ENCODE measurements at places on chromosomes 11 and 22.

DNA sequence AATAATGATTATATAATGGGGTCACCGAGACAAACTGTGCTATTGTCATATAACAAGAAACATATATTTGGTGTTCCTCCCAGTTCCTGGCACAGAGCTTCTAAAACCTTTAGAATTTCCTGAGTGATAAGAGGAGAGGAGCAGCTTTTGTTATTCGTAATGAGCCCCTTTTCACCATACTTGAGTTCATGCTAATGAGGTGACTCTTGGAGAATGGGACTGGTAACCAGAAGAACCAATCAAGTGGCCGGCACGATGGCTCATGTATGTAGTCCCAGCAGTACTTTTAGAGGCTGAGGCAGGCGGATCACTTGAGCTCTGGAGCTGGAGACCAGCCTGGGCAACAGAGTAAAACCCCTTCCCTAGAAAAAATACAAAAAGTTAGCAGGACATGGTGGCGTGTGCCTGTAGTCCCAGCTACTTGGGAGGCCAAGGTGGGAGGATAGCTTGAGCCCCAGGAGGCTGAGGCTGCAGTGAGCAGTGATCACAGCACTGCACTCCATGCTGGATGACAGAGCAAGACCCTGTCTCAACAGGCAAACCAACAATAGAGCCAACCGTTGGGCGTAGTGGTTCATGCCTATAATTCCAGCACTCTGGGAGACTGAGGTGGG lies 62.7 kb upstream of the FTH1 start:
- DNase-seq = no peak

DNA sequence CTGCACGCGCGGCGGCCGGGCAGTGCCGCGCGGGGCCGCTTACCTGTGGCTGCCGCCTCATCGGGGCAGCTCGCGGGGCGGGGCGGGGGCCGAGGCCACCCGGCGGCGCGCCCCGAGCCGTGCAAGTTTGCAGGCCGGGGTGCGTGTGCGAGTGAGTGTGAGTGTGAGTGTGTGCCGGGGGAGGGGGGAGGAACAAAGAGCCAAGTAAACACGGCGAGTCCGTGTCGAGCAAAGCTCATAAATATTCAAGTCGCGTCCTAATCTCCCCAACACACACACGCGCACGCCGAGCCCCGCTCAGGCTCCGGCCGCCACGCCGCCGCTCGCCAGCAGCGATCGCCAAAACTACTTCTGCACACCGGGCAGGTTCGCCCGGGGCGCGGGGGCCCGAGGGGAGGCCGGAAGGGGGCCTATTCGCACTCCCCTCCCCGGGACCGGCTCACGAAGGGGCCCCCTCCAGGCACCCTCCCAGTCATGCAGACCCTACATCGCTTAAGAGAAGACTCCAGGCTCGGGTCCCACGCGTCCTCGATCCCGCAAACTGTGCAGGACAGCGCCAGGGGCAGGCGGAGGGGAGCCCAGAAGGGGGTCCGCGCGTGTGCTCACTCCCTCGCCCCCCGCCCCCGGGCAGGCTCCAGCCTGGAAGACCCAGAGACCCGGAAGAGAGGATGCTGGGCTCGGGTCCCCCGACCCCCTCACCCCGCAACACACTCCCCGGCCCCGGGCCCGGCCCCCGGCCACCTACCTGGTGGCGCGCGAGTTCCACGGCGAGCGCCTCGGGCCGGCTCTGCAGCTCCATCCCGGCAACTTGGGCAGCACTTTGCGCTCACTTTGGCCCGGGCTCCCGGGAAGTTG lies 827 bp downstream of the PHF21B start:
- no peak for DNase-seq

GRCh38 chr11:120354779-120355178 lies 18.6 kb downstream of the ARHGEF12 start:
- no peak for DNase-seq

DNA sequence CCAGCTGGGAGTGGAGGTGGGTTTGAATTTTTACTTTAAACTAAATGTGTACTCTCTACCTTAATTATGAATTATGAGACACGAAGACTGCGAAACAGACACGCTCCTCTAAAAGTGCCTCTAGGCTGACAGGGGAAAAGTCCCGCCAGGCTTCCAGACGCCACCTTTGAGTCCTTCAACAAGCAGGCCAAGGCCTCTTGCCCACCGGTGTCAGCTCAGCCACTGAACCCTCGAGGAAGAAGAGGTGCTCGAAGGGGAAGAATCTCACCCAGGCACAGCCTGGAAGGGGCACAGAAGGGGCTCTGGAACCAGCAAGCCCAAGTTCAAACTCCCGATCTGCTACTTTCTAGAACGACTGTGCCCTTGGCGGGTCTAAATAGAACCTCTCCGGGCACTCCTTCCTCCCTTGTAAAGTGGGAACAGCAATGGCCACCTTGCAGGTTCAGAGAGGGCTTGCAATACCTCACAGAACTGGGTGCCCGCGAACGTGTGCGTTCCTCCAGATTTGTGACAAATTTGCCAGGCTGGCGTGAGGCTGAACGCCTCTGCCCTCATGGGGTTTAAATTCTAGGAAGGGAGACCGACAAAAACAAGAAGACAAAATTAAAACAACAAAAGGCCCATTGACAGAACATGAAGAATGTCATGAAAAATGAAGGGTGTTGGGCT lies 158.5 kb upstream of the GRK3 start:
- no peak for DNase-seq

GRCh38 chr11:113090716-113091480 lies 129.7 kb downstream of the NCAM1 start:
- DNase-seq = no peak

DNA sequence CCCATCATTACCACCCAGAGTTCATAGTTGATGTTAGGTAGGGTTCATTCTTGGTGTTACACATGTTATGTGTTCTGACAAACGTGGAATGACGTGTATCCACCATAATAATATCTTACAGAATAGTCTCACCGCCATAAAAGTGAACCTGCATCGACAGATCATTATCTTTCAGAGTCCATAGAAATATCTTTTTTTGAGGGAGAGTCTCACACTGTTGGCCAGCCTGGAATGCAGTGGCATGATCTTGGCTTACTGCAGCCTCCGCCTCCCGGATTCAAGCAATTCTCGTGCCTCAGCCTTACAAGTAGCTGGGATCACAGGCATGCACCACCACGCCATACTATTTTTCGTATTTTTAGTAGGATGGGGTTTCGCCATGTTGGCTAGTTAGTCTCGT lies 113.9 kb downstream of the BCR start:
- no peak for DNase-seq

DNA sequence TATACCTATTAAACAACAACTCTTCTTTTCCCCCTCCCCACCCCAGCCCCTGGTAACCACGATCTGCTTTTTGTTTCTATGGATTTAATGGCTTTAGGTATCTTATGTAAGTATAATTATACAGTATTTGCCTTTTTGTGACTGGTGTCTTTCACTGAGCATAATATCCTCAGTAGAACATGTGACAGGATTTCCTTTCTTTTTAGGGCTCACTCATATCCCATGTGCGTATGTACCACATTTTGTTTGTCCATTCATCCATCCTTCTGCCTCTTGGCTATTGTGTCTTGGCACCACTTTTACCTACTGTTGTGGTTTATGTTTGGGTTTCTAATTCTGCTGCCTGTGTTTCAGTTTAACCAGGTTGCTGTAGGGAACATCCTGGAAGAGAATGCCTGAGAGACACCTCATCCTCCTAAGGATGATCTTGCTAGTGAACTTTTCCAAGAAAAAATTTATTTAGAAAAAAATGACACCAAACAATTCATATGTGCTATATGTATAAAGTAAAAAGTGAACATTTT lies 77.6 kb upstream of the SESN3 start:
- no peak for DNase-seq

DNA sequence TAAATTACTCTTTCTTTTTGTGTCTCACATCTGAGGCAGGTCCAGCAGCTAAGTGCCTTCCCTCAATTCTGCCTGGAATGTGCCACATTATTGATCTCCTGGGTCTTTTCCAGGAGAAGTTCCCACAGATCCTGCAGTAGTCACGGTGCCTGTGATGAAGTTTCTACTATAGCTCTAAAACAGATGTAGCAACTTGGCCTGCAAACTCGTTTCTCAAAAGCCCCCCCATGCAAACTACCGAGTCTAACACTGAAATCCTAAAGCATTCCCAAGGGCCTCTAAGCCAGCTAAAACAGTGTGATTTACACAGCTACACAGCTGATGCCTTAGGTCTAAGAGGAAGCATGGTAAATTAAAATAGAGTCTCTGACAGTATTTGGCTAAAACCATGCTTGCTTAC lies 54.3 kb downstream of the DDI1 start:
- DNase-seq = no peak

DNA sequence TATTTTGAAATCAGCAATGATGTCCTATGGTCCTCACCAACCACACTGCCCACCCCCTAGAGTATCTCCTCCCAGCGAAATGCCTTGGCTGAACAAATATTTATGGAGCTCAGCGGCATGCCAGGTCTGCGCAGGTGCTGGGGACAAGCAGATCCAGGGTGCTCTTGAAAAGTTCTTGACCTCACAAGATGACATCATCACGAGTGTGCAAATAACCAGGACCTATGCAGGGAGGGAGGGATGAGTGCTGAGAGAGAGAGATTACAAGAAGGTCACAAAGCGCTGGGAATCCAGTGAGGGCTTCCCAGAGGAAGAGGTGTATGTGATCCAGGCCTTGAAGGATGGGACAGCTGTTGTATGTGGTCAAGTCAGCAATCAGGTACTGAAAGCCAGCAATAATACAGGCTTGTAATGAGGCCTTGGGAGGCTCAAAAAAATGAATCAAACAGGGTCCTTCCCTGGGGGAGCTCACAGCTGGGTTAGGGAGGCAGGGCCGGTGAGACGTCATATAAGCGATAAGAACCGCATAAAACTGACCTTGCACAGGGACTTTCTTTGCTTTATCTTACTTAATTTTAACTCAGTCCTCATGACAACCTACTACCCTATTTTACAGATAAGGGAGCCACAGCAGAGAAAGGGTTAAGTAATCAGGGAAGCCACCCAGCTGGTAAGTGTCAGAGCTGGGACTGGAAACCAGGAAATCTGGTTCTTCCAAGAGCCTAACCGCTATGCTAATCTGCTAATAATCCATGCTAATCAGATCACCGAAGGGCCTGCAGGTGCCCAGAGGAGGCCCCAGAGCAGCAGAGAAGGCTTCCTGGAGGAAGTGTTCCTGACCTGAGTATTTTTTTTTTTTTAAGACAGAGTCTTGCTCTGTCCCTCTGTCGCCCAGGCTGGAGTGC lies 8.2 kb downstream of the ARRB1 start:
- DNase-seq = peak; percentile 98

DNA sequence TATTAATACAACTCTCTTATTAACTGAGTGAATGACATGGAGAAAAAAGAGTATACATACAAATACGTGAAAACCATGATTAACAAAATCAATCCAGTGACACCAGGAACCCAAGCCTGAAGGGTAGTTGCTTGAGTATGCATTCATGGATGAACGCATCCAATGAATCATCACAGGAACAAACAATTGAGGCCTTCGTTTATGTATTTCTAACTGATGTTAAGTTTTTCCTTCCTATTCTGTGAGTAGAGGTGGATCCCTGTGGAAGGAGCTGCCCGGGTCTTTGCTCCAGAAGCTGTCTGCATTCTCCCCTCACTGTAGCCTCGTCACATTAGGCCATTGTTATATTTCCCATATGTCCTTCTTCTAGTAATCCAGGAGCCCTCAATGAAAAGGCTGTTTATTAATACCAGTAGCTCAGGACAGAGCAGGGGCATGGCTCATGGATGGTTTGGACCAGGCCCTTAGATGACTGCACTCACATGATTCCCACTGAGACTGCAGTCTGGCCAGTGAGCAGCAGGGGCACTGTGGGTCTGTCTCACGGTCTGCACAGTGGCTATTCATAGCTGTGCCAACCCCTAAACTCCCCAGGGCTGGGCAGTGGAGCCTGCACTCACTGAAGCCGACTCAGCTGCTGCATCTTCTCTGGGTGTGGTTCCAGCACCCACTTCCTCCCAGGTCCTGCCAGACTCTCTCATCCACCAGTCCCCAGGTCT lies 128.1 kb upstream of the TOP3B start:
- DNase-seq = peak; percentile 70

DNA sequence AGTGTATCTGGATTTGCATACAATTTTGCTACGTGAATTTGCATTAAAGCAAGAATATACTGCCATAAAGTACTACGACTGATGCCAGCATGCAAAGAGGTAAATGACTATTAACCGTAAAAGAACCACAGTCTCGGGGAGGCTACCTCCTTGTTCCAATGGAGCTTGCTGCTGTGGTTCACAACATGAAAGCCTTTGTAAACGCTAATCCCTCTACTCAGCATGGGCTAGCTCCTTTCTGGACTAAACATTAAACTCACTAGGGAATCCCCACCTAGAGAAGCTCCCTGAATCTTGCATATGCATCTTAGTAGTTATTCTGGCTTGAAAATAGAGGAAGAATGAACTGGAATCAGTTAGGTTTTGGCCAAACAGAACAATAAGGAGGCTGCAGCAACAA lies 60.5 kb upstream of the ARHGAP32 start:
- no peak for DNase-seq

DNA sequence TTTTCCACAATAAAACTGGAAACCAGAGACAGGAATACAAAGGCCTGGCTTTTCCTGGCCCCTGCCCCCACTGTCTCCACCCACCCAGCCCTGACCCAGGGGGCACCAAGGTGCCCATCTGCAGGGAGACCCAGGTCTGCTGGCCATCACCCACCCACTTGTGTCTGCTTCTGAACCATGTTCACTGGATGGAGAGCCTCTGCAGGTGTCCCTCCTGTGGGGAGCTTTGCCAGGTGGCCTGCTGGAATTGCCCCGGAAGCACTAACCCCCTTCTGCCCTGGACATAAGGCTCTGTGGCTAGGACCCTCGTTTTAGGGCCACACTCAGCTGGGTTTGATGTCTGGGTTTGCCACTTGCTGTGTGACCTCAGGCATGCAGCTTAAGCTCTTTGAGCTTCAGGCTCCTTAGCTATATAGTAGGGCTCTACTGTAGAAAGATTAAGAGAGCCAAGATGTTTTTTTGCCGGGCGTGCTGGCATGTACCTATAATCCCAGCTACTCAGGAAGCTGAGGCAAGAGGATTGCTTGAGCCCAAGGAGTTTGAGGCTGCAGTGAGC lies 3.9 kb downstream of the SCARF2 start:
- no peak for DNase-seq

GRCh38 chr11:62539238-62539925 lies 7.2 kb downstream of the AHNAK start:
- no peak for DNase-seq

GRCh38 chr22:19663821-19664355 lies 50.4 kb upstream of the SEPTIN5 start:
- no peak for DNase-seq

GRCh38 chr11:77259641-77260040 lies 41.8 kb downstream of the GDPD4 start:
- no peak for DNase-seq

GRCh38 chr11:31555938-31556337 lies 46.4 kb downstream of the ELP4 start:
- DNase-seq = no peak

- DNase-seq = no peak
Measured at GRCh38 chr11:35141571-35141971, 2.6 kb downstream of the CD44 start.

GRCh38 chr11:2860636-2861035 lies 24.9 kb downstream of the CDKN1C start:
- DNase-seq = no peak

GRCh38 chr11:44507896-44508445 lies 57.5 kb upstream of the CD82 start:
- DNase-seq = no peak

All from OCI-M1 (cell line).